ENCODE measurements at places on chromosomes 1 and 21.

DNA sequence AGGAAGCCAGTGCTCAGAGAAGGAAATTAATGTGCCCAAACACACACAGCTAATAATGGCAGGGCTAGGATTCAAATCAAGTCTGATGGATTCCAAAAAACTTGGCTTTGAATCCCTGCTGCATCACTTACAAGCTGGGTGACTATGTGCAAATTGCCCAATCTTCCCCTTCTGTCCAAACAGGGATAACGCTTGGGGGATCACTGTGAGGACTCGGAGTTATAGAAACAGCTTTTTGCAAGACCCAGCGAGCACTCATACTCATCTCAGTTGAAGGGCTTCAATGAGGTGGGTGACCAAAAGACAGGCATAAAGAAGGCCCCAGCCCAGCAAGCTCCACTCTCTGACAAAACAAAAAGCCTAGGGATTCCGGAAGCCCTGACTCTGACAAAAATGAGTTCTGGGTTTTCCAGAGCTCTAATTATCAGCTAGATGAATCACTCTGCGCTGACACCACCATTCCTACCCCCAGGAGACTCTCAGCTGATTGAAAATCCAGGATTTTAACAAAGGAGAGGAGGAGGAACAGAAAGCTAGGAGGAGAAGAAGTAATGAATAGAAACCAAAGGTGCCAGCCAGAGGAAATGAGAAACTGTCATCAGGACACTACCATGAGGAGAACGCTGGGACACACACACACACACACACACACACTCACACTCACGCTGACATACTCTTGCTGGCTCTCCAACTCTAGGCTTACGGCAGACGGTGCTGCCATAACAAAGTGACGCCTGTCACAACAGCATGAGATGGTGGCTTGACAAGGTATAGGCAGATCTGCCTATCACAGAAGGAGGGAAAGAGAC is 1.6 kb upstream of the STK40 start:
- no peaks in the 10 kb centered on the region for H3K36me3 ChIP-seq
- peaks cover 39% of the 10 kb centered on the region for H3K4me1 ChIP-seq
- peak overlapping the region; percentile 99 for H3K27ac ChIP-seq
- peak overlapping the region; percentile 91 for H3K4me3 ChIP-seq

GRCh38 chr1:117275055-117275454 is 64.3 kb upstream of the VTCN1 start:
- H3K27ac ChIP-seq: no peak overlapping the region
- no peaks in the 10 kb centered on the region for H3K27me3 ChIP-seq
- no peak overlapping the region for H3K4me3 ChIP-seq
- no peaks in the 10 kb centered on the region for H3K4me1 ChIP-seq
- DNase-seq: no peak

GRCh38 chr1:24862775-24863483 is 67.1 kb downstream of the RUNX3 start:
- no peak for DNase-seq
- H3K27ac ChIP-seq: peak overlapping the region; percentile 88
- no peaks in the 10 kb centered on the region for H3K36me3 ChIP-seq

GRCh38 chr1:201085902-201086735 is 26.1 kb downstream of the CACNA1S start:
- DNase-seq: peak; percentile 16
- H3K4me3 ChIP-seq: no peak overlapping the region
- peaks cover 24% of the 10 kb centered on the region for H3K4me1 ChIP-seq
- no peak overlapping the region for H3K27ac ChIP-seq

DNA sequence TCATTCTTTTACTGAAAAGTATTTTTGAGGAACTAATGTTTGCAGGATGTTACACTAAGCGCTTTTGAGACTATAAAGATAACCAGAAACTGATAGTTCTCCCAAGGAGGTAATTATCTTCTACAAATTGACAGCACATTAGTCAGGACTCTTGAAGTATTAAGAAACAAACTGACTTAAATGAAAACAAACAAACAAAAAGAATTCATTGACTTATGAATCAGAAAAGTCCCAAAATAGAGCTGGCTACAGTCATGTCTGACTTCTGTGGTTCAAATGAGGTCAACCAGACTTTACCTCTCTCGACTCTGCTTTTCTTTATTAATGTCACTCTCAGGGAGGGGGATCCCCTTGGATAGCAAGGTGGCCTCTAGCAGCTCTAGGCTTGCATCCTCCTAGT is 296.8 kb downstream of the TPR start:
- no peaks in the 10 kb centered on the region for H3K36me3 ChIP-seq
- H3K27me3 ChIP-seq: no peaks in the 10 kb centered on the region
- H3K4me1 ChIP-seq: peaks cover 21% of the 10 kb centered on the region

GRCh38 chr21:42212266-42212665 is 6.7 kb upstream of the ABCG1 start:
- no peak overlapping the region for H3K27ac ChIP-seq
- H3K4me3 ChIP-seq: no peak overlapping the region
- peaks cover 32% of the 10 kb centered on the region for H3K4me1 ChIP-seq
- peaks cover 9% of the 10 kb centered on the region for H3K27me3 ChIP-seq

DNA sequence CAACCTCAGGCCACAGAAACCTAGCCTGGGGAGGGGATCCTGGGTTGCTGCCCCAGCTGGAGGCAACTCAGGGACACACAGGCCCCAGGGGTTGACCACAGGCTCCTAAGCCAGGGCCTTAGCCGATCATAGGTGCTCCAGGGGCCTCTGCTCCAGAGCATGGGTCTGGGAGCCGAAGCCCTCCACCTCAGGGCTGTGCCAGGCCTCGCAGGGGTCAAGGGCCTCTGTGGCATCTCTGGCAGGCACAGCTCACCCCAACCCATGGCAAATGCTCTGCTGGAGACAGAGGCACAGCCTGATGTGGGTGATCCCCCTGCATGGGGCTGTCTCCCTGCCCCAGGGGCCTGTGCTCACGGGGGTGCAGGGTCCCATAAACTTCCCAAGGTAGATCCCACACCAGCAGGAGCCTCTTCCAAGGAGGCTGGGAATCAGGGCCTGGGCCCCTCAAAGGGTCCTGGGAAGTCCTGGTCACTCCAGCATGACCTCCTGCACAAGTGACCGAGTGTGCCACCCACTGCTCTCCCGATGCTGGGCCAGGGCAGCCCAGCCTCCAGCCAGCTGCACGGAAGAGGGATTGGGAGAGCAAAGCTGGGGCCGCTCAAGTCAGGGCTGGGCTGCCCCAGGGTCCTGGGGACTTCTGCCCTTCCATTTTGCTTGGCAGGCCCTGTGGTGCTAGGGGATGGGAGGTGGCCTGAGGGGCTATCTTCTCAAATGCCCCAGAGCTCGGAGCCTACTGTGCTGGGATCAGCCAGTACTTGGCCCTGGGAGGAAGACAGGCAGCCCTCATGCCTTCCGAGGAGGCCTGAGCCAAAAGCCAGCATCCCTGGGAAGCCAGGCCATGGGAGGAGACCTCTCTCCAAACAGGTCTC is 22.2 kb upstream of the PRSS38 start:
- no peaks in the 10 kb centered on the region for H3K36me3 ChIP-seq
- H3K4me1 ChIP-seq: no peaks in the 10 kb centered on the region
- H3K27me3 ChIP-seq: peaks cover 22% of the 10 kb centered on the region
- no peak for DNase-seq

- no peak for DNase-seq
- peak overlapping the region; percentile 92 for H3K27ac ChIP-seq
- H3K36me3 ChIP-seq: no peaks in the 10 kb centered on the region
Measured at GRCh38 chr1:76503100-76503499, 364.2 kb upstream of the ST6GALNAC5 start.

- no peaks in the 10 kb centered on the region for H3K36me3 ChIP-seq
- no peaks in the 10 kb centered on the region for H3K4me1 ChIP-seq
- H3K4me3 ChIP-seq: no peak overlapping the region
Measured at GRCh38 chr1:221139991-221140390, 260.7 kb downstream of the HLX start.

DNA sequence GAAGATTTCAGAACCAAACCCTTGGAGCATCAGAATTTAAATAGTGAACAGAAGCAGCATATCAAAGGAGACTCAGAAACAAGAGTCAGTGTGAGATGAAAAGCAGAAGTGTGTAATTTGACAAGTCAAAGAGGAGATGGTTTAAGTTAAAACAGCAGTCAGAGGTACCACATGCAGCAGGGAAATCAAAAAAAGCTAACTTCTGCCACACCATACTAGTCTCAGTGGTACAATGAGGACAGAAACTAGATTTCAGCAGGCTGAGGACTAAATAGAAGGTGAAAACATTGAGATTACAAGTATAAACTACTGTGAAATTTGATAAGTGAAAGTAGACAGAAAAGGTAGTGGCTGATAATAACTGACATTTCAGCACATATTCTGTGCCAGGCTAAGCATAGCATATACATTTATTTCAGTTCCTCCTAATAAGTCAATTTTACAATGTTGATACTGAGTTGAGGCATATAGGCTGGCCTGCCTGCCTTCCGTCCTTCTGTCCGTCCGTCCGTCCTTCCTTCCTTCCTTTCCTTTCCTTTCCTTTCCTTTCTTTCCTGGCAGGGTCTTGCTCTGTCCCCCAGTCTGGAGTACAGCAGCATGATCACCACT is 12.6 kb downstream of the SUCO start:
- no peak for DNase-seq
- no peaks in the 10 kb centered on the region for H3K36me3 ChIP-seq
- H3K27me3 ChIP-seq: no peaks in the 10 kb centered on the region
- no peak overlapping the region for H3K27ac ChIP-seq

DNA sequence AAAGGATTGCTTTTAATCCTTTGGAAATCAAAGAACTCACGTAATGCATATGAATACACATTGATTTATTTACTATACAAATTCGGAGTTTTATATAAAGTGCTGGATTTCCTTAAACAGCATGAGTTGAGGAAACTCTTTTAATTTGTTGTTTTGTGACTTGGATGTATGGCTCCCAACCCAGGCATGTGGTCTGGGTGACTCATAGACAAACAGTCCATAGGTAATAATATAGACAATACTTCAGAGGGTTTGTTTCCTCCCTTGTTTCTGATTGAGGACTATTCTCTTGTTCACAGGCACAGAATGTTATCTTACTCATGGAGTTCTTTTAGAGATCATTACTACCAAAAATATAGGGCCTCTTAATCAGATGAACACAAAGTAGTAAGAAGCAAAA is 43.8 kb downstream of the XPR1 start:
- H3K27ac ChIP-seq: no peak overlapping the region
- DNase-seq: no peak
- H3K4me3 ChIP-seq: no peak overlapping the region
- no peaks in the 10 kb centered on the region for H3K4me1 ChIP-seq
- H3K36me3 ChIP-seq: peaks cover 21% of the 10 kb centered on the region
- H3K27me3 ChIP-seq: no peaks in the 10 kb centered on the region

DNA sequence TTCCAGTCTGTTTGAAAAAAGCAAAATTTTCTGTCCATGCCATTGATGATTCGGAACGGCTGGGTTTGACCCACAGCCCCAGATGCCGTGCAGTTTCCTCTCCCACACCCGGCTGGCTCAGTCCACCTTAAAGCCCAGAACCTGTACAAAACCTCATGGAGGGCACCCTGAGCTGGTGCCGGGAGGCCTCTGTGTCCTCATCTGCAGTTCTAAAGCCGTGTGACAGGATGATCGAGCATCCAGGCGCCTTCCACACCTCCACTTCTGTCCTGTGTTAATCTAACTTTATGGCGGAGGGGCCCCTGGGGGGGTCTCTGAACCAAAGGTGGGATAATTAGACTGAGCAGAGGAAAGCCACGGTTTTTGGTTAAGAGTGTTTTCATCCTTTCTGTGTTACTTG is 49.6 kb downstream of the SLC37A1 start:
- H3K4me1 ChIP-seq: peaks cover 4% of the 10 kb centered on the region
- DNase-seq: no peak
- H3K27me3 ChIP-seq: no peaks in the 10 kb centered on the region
- H3K36me3 ChIP-seq: no peaks in the 10 kb centered on the region
- H3K27ac ChIP-seq: no peak overlapping the region

GRCh38 chr1:27643600-27644368 is 8.8 kb upstream of the FGR start:
- H3K27ac ChIP-seq: no peak overlapping the region
- no peaks in the 10 kb centered on the region for H3K36me3 ChIP-seq
- no peak overlapping the region for H3K4me3 ChIP-seq
- DNase-seq: peak; percentile 60

GRCh38 chr1:64197076-64197475 is 6.3 kb upstream of the UBE2U start:
- no peaks in the 10 kb centered on the region for H3K27me3 ChIP-seq
- H3K4me1 ChIP-seq: peaks cover 26% of the 10 kb centered on the region
- no peak overlapping the region for H3K4me3 ChIP-seq
- DNase-seq: no peak
- no peak overlapping the region for H3K27ac ChIP-seq
- H3K36me3 ChIP-seq: peaks cover 9% of the 10 kb centered on the region

- peaks cover 9% of the 10 kb centered on the region for H3K36me3 ChIP-seq
- peaks cover 16% of the 10 kb centered on the region for H3K4me1 ChIP-seq
- H3K27me3 ChIP-seq: peaks cover 8% of the 10 kb centered on the region
- DNase-seq: no peak
- no peak overlapping the region for H3K27ac ChIP-seq
- H3K4me3 ChIP-seq: no peak overlapping the region
Measured at GRCh38 chr1:222454782-222455181, 93.1 kb downstream of the HHIPL2 start.

GRCh38 chr1:156815307-156815826 is 1.3 kb downstream of the SH2D2A start:
- DNase-seq: no peak
- H3K27ac ChIP-seq: no peak overlapping the region
- H3K4me3 ChIP-seq: peak overlapping the region; percentile 67
- H3K27me3 ChIP-seq: peaks cover 44% of the 10 kb centered on the region

- no peaks in the 10 kb centered on the region for H3K36me3 ChIP-seq
- H3K27me3 ChIP-seq: no peaks in the 10 kb centered on the region
- DNase-seq: no peak
- peak overlapping the region; percentile 13 for H3K27ac ChIP-seq
Measured at GRCh38 chr1:203557390-203557789, 63.4 kb downstream of the OPTC start.

GRCh38 chr21:34006611-34007168 is 66.7 kb upstream of the MRPS6 start:
- H3K27ac ChIP-seq: no peak overlapping the region
- no peak overlapping the region for H3K4me3 ChIP-seq
- no peak for DNase-seq
- no peaks in the 10 kb centered on the region for H3K4me1 ChIP-seq
- H3K27me3 ChIP-seq: no peaks in the 10 kb centered on the region

DNA sequence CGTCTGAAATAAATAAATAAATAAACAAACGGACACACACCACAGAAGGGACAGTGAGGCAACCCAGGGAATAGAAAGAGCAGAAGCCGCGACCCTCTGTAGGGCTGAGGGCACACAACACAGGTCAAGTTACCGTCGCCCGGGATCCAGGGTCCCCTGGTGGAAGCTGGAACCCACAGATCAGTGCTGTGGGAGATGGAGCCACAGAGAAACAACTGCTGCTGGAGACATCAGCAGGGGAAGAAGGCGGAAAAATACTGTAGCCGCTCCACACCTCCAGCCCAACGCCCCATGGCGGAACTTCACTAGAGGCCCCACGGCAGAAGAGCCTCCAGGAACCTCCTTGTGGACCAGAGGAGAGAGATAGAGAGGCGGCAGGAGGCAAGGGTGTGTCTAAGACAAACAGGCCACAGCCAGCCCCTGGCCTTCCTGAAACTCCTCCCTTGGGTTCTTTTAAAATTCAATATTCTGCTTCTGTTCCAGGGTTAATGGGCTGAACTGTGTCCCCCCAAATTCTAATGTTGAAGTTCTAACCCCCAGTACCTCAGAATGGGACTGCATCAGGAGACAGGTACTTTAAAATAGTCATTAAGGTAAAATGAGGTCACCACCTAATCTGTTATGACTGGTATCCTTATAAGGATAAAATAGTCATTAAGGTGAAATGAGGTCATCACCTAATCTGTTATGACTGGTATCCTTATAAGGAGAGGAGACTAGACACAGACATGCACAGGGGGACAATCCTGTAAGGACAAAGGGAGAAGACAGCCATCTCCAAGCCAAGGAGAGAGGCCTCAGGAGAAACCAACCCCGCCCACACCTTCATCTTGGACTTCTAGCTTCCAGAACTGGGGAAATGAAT is 7.7 kb upstream of the HLCS start:
- H3K27me3 ChIP-seq: peaks cover under 1% of the 10 kb centered on the region
- peaks cover 2% of the 10 kb centered on the region for H3K36me3 ChIP-seq
